ENCODE measurements at places on chromosomes 1 and 21.

DNA sequence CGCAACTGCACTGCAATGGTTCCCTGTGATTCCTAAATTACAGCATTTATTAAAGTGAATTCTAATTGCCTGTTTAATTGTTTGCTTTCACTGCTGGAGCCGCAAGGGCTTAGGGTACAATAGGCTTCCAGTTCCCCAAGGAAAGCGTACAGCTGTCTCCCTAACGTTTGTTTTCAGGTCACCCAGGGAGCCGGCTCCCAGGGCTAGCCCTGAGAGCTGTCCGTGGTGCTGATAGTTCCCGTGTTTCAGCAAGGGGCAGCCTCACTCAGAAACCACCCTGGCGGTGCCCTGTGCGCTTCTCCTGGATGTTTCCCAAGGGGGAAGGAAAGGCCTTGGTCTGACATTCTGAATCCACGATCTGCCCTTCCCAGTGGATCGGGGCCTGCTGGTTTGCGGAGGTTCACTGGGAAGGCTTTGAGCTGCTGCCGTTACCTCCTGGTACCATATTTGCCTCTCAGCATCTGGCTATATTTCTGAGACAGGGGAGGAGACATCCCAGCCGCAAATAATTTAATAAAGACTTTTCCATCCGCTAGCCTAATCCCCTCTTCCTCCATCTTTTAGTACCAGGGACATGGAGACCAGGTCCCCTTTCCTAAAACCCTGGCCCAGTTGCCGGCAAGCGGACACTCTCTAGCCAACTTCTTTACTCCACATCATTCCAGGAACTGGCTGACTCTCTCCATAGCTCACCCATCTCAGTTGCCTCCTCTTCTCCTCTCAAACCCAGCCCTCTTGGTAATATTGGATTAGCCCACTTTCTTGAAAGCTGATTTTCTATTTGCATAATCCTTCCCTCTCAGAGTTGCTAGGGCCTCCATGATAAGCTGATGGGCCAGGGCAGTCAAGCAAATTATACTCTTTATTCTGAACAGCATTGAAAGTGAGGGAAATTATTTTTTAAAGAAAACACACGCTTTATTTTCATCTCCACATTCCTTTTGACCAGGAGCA is 149.0 kb downstream of the IGSF21 start:
- peak; percentile 20 for DNase-seq

GRCh38 chr21:45383615-45384201 is 21.3 kb upstream of the COL18A1 start:
- peak; percentile 10 for DNase-seq

DNA sequence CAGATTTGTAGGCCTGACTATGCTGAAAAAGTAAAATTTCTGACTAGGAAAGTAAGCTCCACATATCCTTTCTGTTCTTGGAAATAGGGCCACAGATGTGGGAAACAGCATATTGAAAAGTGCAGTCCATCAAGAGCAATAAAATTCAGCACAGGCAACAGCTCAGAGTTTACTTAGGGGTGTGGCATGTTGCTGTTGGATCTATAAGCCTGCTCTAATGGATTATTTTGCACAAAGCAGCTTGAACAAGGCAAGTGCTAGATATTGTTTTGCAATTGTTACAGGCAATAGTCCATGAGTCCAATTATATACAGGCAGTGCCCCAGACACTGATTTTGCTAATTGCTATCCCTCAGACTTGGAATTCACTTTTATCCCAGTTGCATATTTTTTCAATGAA is 289.8 kb upstream of the SNX7 start:
- DNase-seq = no peak

GRCh38 chr1:17078991-17079868 is 25.4 kb upstream of the SDHB start:
- DNase-seq = no peak

DNA sequence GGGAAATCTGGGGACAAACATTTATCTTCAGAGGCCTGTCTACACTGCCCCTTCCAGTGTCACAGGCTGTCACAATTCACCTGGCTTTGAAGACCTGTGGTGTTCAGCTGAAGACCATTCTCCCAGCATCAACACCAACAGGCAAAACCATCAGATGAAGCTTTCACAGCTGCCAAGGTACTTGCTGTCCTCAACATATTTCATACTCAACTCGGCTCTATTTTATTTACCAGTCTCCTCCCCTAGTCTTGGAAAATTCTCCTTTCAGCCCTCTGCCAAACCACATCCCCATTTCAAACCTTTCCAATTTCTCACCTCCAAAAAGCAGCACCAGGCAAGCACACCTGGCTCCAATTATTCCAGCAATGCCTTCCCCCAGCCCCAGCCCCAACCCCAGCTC is 108.8 kb downstream of the TGFBR3 start:
- no peak for DNase-seq

DNA sequence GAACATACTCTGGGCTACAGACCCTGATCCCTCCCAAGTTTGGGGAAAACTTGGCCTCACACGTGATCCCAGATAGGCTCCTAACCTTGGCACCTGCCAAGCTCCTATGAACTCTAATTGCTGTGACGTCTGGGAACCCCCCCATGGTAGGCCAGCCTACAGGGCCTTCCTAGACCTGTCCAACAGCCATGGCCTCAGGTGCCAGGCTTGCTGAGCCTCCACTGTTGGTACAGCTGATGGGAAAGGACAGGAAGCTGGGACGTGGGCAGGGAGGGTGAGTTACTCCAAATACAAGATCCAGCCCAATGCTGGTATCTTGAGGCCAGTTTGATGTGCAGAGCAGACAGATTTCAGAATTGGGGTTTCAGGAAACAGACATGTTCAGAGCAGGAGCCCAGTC is 19.1 kb downstream of the SMIM12 start:
- no peak for DNase-seq

DNA sequence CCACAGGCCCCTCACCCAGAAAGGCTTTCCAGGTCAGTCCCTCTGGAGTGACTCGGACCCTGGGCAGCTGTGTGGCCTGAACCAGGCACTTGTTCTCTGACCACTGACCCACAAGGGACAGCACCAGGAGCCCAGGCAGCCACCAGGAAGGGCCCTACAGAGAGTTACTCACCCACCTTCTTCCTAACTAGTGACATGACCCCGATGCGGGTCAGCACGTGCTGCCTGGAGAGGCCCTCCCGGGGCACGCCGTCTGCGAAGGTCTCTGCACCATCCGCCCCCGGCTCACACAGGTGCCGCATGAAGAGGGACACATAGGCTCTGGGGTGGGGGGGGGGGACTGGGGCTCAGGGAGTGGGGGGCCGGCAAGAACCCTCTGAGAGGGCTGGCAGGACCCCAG is 55.8 kb downstream of the CHD5 start:
- no peak for DNase-seq

DNA sequence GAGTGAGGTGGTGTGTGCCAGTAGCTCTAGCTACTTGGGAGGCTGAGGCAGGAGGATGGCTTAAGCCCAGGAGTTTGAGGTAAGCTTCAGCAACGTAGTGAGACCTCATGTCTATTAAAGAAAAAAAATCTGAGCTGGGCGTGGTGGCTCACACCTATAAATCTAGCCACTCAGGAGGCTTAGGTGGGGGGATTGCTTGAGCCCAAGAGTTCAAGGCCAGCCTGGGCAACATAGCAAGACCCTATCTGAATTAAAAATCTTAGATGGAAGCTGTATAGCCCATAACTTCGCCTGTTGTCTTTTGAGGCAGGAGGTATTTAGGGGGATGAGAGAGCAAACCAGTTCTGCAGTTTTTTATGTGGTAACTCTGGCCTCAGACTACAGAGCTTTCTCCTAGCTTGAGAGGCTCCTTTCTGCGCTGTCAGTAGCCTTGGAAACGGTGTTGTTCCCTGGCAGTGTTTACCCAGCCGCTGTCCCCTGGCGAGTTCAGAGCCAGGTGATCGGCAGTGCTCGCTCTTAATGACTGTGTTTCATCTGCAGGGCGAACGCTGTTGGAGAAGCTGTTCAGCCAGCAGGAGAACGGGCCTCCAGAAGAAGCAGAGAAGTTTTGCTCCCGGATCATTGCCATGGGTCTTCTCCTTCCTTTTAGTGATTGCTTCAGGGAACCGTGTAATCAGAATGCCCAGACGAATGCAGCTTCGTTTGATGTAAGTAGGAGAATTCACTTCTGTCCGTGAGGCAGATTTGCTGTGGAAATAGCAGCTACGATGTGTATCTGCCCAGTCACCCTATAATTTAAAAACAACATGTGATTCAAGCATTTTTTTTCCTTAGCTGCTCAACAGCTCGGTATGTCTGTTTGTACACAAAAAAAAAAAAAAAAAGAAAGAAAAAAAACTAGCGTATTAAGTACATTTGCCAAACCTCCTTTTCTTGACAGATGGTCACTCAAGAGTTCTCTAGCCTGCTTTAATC is 31.2 kb downstream of the FMN2 start:
- no peak for DNase-seq

- no peak for DNase-seq
Observed at GRCh38 chr1:40140211-40140973, 20.8 kb upstream of the RLF start.

DNA sequence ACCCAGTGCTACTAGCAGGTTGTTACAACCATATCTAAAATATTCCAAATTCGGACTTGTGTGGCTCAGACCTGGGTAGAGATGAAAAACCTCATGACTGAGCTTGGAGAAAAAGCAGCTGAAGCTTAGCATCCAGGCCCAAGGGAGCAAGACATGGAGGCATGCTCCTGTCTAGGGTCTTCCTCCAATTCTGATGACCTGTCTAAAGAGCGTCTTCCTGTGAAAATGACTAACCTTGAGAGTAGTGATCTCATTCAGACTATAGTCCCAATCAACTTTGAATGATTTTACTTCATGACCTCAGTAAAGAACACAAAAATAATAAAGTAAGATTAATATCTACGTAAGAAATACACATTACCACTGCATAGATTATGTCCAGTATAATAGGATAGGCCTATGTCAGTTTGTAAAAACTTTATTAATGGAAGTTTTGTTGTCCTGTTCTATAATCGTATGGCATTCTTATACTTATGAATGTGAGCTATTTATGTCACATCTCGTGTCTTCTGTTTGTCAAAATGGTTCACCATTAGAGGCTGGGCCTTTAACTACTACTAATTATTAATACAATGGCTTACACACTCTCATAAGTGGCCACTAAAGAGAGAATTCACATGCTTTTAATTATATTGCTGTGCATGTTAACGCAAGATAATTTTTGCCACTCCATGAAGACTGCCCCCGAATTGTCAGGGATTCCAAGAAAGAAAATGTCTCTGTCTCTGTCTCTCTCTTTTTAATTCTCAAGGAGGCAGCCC is 201.3 kb downstream of the NCAM2 start:
- no peak for DNase-seq

DNA sequence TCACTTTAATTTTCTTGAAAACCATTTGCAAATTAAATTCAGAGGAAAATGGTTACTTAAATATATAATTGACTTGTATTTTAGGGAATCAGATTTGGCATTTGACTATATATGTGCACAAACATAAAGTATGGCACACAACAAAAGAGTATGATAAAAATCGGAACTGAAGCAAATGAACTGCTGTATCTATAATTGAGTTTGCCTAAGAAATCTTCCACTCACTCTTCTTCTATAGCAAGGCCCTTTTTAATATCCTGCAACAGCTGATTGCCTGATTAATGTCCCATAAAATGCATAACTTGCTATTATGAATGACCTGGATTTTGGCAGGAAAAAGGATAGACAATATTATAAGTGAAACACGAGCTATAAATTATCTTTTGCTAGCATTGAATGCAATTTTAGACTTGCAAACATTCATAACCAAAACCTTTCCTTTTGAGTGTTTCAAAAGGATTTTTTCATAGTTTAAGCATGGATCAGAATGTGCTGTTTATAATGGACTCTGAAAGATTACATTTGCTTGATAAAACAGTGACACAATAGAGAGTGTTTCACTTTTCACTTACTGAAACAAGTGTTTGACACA is 2204.3 kb downstream of the MRPL39 start:
- DNase-seq = no peak

- no peak for DNase-seq
Observed at GRCh38 chr1:183806125-183806524, 1.2 kb downstream of the RGL1 start.
